ENCODE measurements at places on chromosomes 2 and 18. TPM values are rescaled to one million over a fixed set of nuclear protein-coding genes. Genes with fewer than 3 reads are reported as not detected.

Gene ZSWIM2
- total RNA-seq, result not detected

Gene LIPT1
- 2.8 TPM for total RNA-seq

Gene SLC39A6
- total RNA-seq, result 21.0 TPM

Gene GKN2
- not detected for total RNA-seq

Gene ARMC9
- total RNA-seq, result 21.3 TPM

Gene PTPN4
- total RNA-seq, result 43.6 TPM

Gene C2orf80
- total RNA-seq, result not detected

Gene RGPD3
- 0.05 TPM for total RNA-seq

Gene AKAIN1
- not detected for total RNA-seq

Gene QPCT
- 28.8 TPM for total RNA-seq

Gene ILKAP
- 12.9 TPM for total RNA-seq

Gene SOCS6
- 15.7 TPM for total RNA-seq

- DNase-seq, result no peak
Observed at GRCh38 chr2:122238006-122238559, 482.6 kb downstream of the TSN start.

DNA sequence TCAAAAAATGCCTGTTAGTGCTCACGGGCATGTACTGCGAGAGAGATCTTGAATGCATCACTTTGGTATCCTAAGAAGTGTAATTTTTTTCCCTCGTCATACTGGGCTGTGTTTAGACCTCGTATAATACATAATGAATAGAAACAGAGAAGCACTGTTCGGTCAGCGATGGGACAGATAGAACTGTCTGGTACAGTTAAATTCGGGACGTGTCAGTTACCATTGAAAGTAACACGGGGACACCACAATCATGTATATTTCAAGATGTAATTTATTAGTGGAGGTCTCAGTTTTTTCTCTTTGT is 1.8 kb downstream of the PKP4 start:
- no peak for DNase-seq

- no peak for DNase-seq
Observed at GRCh38 chr2:107361751-107362381, 464.8 kb upstream of the RGPD4 start.

DNA sequence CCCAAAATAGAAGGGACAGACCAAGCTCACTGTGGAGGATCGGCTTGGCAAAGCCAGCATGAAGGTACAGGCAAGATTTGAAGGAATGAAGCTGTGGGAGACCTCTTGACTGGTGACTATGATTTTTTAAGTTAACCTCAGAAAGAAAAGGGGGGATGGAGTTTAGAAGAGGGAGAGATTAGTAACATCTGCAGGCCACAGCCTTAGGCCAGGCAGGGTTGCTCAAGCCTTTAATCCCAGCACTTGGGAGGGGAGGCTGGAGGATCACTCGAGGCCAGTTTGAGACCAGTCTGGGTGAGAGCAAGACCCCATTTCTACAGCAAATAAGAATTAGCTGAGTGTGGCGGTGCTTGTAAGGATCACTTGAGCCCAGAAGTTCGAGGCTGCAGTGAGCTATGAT is 46.6 kb downstream of the ZNF532 start:
- DNase-seq, result no peak

DNA sequence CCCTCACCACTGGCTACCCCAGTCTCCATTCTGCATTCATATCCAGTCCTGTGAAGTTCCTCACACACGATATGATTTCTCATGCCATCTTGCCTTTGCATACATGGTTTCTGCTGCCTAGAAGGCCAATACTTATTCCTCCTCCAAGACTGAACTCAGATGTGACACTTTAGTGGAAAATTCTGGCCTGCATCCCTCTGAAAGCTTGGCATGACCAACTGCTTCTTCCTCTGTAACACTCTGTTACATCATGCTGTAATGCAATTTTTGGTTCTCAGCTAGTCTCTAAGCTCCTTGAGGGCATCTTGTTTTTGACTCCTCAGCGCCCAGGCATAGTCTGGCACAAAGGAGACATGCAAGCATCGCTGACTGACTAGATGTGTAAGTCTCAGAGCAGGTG is 12.6 kb downstream of the FAM161A start:
- DNase-seq, result no peak

GRCh38 chr2:230326453-230327417 is at the start of gene SP140L:
TSS of gene SP140L (plus strand) at chr2:230327193. CDS start at chr2:230327270, 77 bp downstream.
- peak; percentile 42 for DNase-seq

DNA sequence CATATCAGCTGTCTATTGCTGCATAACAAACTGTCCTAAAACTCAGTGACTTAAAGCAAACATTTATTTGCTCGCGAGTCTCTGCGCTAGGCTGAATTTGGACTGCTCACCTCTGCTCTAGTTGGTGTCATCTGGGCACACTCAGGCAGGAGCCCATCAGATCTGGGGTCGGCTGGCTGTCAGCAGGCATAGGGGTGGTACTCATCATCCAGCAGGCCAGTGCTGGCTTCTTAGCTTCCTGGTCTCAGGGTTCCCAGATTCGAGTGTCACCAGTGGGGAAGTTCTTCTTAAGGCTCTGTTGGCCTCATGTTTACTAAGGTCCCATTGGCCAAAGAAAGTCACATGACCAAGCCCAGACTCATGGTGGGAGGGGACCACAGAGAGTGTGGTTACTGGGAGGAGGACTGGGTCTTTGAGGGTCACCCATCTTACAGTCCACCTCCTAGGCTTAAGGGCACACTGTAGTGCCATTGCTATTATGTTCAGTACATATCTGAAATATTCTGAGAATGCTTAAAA is 71.6 kb upstream of the ATG16L1 start:
- DNase-seq, result no peak

DNA sequence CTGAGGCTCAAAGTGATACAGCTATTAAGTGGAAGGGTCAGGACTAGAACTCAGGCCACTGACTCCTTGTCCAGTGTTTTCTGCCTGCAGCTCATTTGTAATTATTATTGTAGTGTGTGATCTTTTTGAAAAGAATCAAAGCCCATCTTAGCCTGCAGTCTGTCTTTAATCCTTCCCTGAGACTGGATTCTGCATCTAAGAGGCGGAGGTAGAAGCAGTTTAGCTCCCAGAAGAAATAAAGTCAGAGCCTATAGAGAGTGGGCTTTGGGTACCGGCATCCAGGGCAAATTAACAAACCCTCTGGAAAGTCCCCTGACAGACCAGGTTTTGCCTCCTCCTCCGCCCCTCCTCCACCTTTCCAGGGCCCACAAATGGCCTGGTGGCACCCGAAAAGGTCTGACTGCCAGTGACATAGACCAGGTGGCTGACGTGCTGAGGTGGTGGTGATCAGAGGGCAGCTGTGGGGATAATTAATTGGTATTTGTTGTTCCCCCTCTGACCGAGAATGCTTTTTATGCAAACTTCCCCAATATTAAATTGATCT is 2.2 kb upstream of the RAX start:
- no peak for DNase-seq

- DNase-seq, result no peak
Observed at GRCh38 chr2:67842375-67842959, 220.3 kb downstream of the C1D start.

GRCh38 chr18:22695674-22696073 is 237.5 kb upstream of the RBBP8 start:
- DNase-seq, result no peak

- no peak for DNase-seq
Observed at GRCh38 chr2:209471037-209471436, 47.2 kb downstream of the MAP2 start.

DNA sequence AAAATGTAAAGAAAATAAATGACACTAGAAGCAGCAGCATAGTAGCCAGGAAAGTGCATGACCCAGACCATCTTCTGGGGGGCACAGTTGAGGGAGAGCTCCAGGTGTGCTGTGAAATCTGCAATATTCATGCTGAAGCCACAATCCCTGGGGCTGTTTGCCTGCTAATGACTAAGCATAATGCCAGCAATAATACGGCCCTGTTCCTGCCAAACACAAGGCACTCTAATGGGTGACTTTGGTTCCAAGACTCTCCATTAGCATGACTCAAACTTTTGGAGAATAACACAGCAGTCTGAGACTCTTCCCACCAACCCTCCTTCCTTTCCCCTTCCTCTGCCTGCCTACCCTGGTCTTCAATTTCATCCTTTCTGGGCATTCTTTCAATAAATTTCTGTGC is 77.9 kb upstream of the DOCK10 start:
- DNase-seq, result no peak

- DNase-seq, result no peak
Observed at GRCh38 chr2:43604674-43605073, 8.8 kb upstream of the THADA start.

DNA sequence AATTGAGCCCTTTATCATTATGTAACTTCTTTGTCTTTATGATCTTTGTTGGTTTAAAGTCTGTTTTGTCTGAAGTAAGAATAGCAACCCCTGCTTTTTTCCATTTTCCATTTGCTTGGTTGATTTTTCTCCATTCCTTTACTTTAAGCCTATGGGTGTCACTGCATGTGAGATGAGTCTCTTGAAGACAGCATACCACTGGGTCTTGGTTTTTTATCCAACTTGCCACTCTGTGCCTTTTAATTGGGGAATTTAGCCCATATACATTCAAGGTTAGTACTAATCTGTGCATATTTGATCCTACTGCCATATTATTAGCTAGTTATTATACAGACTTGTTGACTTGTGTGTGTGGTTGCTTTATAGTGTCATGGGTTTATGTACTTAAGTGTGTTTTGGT is 89.6 kb downstream of the NBEAL1 start:
- DNase-seq, result no peak

- DNase-seq, result no peak
Observed at GRCh38 chr2:223578846-223579245, 23.3 kb downstream of the SCG2 start.

- DNase-seq, result no peak
Observed at GRCh38 chr2:54504866-54505265, 48.7 kb downstream of the SPTBN1 start.

- no peak for DNase-seq
Observed at GRCh38 chr2:168819050-168819715, 16.7 kb downstream of the NOSTRIN start.

DNA sequence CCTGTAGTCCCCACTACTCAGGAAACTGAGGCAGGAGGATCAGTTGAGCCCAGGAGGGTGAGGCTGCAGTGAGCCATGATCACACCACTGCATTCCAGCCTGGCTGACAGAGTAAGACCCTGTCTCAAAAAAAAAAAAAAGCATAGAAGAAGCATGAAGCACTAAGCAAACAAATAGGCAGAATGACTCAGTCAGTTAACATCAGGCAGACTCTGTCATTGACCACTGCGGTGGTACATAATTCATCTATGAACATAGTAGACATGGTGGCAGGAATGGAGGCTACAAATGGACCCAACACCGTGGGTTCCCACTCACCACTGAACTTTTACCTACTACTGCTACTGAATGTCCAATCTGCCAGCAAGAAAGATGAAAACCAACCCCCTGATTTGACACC is 7.6 kb upstream of the ASXL2 start:
- no peak for DNase-seq

- DNase-seq, result no peak
Observed at GRCh38 chr2:200616193-200616592, 30.4 kb downstream of the AOX1 start.

DNA sequence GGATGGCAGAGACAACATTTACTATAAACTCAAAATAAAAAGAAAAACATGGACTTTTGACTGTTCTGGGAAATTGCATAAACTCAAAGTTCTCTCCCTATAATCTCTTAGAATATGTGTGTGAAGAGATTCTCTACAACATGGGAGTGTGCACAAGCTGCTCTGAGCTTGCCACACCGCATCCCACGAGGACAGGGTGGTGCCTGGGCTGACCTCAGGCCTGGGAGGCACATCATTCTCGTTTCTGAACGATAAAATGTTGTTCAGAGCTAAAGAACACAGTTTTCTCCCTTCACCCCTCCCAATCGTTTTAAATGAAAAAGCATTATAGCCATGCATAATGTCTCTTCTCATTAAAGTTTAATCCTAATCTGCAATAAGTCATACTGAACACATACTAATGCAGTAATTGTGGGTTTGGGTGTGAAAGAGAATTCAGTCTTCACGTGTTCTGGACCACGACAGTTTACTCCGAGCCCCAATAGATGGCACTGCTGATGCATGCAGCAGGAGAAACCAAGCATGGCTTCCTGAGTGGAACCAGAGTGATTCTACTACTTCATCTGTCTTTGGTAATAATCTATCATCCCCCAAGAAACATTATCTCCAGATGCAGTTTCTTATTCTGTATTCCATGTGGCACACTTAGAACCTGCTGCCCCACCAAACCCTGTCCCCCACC is 46.9 kb upstream of the LAMA1 start:
- DNase-seq, result no peak

- no peak for DNase-seq
Observed at GRCh38 chr2:239137898-239138283, 262.9 kb downstream of the HDAC4 start.

- DNase-seq, result no peak
Observed at GRCh38 chr2:7736646-7737305, 819.6 kb downstream of the RNF144A start.

DNA sequence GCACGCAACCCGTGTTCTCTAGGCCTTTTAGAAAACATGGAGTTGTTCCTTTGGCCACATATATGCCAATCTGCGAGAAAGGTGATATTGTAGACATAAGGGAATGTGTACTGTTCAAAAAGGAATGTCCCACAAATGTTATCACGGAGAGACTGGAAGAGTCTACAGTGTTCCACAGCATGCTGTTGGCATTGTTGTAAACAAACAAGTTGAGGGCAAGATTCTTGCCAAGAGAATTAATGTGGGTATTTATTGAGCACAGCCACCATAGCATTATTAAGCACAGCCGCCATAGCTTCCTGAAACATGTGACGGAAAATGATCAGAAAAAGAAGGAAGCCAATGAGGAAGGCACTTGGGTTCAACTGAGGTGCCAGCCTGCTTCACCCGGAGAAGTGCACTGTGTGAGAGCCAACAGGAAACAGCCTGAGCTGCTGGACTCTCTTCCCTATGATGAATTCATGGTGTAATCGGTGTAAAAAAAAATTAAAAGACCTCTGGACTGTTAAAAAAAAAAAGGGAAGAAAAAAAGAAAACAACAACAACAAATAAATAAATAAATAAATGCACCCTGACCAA is 29.0 kb upstream of the REL start:
- no peak for DNase-seq

- no peak for DNase-seq
Observed at GRCh38 chr18:79789091-79789891, 8.4 kb upstream of the KCNG2 start.

GRCh38 chr18:50987261-50987660 is 19.4 kb downstream of the ELAC1 start:
- DNase-seq, result no peak

GRCh38 chr2:16169381-16169960 is 229.1 kb downstream of the MYCN start:
- no peak for DNase-seq
